ENCODE measurements at places on chromosomes 6 and 20.
A peak's percentile ranks its signal among the peaks of the same experiment; 100 is the strongest.

- no peak for DNase-seq
Measured at GRCh38 chr20:13336308-13337089, 115.4 kb downstream of the ISM1 start.

DNA sequence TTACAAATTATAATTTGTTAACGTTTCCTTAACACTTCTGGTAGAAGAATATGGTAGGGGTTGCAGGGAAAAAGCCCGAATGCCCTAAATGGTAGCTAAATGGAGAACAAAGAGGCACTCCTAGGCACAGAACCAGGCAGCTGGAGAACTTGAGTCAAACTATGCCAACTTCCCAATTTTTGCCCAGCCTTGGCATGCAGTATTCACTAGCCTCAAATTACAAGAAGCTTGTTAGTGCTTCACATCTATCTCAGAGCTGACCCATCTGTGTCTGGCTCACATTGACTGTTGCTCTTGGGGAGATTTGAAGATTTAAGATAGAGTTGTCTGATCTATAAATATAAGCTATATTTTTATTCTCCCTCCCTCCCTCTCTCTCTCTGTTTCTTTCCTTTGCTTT, 19.4 kb upstream of the LRFN2 start:
- no peak for DNase-seq

GRCh38 chr6:166952567-166953486, 3.5 kb downstream of the RNASET2 start:
- DNase-seq: peak; percentile 51

GRCh38 chr6:72595812-72596211, 26.1 kb upstream of the KCNQ5 start:
- no peak for DNase-seq

GRCh38 chr20:63566395-63567135, 7.5 kb downstream of the HELZ2 start:
- DNase-seq: no peak

GRCh38 chr6:33695451-33695887, 16.0 kb downstream of the UQCC2 start:
- DNase-seq: no peak

- DNase-seq: no peak
Measured at GRCh38 chr20:12068121-12068520, 150.4 kb downstream of the BTBD3 start.

GRCh38 chr20:24590178-24590982, 121.0 kb downstream of the SYNDIG1 start:
- no peak for DNase-seq

DNA sequence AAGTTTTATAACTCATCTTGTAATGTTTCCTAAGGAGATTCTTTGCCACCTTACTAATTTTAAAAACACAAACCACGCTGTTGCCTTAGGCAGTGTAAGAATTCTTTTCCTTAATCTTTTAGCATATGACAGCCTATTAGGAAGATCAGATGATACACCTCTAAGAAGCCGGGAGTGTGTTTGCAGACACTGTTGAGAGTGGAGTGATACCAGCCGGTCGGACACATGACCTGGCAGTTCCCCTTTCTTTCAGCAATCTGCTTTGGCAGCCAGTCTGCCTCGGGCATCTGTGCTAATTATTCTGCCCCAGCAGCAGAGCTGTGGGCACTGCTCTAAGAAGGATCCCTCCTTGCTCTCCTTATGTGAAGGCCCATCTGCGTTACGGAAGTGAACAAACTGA, 50.9 kb downstream of the PLCB4 start:
- DNase-seq: no peak

- DNase-seq: no peak
Measured at GRCh38 chr6:106844930-106845329, 129.6 kb downstream of the CD24 start.

GRCh38 chr20:63258781-63259180, 4.5 kb upstream of the NKAIN4 start:
- DNase-seq: no peak

DNA sequence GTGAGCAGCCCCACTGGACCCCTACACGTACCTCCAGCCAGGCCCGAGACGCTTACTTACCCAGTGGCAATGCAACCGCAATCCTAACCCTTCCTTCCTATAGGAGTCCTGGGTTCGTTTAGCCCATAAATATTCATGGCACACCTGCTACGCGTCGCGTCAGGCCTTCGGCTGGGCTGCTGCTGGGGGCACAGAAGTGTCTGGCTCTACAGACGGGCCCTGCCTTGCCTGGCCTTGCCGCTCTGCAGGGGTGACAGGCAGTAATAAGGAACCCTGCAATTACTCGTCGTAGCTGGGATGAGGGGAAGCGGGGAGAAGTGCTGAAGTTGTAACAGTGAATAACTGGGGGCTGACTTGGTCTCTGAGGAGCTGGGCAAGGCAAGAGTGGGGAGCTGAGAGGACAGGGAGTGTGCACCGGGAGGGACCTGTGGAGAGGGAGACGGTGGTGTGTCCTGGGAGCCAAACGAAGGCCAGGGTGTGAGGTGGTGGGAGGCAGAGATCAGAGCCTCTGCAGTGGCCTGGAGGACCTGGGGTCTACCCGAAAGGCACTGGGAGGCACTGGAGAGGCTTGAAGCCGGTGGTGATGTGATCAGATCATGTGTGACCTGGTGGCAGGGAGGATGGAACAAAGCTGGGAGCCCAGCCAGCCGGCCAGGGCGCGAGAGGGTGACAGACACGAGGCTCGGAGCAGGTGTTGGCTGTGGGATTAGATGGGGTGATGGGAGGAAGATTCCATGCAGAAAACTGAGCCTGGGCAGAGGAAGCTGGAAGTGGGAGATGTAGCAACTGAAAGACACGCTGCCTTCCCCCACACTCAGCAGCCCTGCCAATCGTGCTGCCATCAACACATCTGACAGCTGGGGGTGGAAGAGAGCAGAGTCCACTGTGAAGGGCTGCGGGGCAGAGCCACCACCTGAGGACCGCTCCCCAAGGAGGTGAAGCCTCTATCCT, 36.4 kb downstream of the PSMG4 start:
- no peak for DNase-seq

DNA sequence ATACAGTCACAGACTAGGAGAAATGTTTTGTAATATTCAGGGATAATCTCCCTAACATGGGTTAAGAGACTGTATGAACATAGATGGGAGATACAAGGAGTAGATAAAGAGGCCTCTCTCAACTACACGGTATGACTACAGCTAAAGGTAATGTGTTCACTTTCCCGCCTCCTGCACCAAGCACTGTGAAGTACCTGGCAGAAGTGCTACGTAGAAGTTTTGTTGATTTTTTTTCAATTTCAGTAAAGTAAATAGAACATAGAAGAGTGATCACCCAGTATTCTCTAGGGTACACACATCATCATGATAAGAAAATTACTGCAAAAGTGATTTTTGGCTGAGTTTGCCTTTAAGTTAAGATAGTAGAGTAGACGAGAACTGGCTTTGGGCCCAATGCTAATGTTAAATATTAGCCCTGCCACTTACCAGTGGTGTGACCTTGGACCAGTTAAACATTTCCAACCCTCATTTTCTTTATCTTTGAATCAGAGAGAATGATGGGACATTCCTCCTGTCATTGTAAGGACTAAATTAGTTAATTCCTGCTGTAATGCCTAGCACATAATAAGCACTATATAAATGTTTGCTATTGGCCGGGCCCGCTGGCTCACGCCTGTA, 183.6 kb downstream of the COL9A1 start:
- no peak for DNase-seq

DNA sequence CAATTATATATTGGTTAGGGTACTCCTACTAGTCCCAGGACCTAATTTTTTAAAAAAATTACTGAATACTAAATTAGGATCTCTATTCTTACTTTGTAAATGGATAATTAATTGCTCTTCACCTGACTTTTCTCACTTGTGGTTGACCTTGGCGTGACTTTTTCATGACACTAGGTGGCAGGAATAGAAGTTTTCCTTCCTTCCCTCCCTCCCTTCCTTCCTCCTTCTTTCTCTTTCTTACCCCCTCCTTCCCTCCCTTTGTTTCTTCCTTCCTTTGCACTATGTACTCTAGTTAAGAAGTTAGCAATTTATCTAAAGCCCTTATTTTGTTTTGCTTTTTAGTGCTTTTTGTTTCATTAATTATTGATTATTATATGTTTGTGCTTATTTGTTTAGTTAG, 20.4 kb upstream of the HBS1L start:
- DNase-seq: no peak

DNA sequence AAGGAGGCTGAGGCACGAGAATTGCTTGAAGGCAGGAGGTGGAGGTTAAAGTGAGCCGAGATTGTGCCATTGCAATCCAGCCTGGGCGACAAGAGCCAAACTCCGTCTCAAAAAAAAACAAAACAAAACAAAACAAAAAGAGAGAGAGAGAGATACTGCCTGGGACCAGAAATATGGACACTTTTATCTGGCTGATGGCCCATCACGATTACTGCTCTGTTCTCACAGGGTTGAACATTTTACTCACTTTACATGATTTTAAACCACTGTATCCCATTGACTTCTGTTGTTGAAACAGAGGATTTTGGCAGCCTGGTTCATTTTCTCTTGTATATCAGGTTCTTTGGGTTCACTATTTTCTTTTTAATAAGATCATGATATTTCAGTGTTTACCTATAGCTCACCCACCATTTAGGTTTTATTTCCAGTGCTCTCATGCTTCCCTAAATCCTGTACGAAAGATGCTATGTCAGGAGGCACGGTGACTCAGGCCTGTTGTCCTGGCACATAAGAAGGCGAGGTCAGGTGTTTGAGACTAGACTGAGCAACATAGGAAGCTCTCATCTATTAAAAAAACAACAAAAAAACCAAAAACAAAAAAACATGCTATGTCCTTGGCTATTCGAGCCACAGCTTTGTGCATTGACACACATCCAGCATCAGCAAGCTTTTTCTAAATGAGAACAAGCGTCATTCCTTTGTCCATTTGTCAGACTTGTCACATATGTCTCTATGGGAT, 34.5 kb upstream of the RREB1 start:
- no peak for DNase-seq

DNA sequence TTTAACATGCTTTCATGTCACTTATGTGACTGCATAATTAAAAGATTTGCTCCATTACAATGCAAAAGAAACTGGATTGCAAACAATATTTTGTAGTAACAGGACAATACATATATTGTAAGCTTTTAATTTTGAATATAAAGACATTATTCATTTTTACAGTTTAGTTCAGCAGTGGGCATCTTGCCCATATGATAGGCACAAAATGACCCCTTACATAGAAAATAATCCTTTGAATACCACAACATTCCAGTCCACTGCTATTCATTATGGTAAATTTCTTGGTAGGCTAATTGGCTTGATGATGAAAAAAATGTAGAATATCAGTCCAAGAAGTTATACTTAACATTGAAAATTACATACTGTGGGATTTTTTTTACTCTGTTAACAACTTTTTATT, 74.1 kb upstream of the LAMA2 start:
- no peak for DNase-seq

DNA sequence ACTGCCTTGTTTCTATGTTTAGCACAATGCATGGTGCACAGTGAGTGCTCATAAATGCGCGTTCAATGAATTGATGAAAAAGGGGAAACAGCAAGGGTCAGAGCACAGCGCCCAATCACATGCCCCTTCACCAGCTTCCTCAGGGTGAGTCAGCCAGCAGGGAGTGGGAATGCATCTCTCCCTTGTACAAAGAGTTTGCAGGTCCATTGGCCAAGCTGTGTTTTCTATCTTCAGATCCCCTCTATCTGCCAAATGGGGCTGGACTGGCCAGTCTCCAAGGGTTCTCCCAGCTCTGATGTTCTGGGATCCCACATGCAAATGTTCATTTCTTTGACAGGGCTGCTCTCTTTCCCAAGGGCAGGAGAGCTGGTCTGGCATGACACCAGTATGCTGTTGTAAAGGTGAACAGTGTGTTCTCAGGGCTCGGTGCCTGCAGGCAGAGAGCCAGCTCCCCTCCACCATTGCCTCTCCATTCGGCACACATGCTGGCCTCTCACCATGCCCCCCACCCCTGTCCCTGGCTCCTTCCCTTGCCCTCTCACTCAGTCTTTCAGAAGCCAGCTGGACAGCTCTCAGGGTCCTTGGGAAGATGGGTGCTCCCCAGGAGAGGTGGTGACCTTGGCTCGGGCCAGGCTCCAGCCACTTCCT, 25.0 kb downstream of the ANGPT4 start:
- DNase-seq: no peak

DNA sequence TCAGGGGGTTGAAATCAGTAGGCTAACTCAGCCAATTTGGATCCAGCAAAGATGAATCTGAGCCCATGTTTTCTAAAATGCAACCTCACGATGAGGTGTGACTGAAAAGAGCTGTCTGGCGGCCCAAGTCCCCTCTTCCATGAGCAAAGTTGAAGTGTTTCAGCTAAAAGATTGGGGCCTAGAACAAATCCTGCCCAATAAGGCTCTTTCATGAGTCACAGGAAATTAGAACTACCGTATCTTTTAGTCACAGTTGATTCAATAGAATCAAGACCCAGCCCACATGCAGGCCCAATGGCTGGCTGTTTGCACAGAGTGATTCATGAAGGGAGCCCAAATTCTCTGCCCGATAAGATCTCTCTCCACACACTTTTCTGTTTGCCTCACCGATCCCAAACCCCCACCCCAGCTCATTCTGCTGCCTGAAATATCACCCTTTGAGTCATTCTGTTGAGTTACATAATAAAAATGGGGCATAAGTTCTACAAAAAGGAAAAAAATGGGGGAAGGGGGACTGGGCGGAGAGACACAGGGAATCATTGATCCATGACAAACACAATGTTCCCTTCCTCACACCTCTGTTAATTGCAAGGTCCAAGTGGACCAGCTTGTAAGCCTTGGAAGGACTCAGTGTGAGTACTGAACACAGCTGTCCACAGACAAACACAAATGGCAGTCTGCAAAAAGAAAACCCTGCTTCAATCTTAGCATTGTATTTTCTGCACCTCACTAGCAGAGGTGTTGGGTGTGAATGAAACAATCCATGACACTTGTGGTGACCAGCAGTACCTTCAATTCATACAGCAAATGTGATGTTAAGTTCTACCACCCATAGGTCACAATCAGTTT, 13.8 kb downstream of the FOXQ1 start:
- DNase-seq: no peak

- no peak for DNase-seq
Measured at GRCh38 chr6:17032988-17033634, 68.7 kb upstream of the STMND1 start.

DNA sequence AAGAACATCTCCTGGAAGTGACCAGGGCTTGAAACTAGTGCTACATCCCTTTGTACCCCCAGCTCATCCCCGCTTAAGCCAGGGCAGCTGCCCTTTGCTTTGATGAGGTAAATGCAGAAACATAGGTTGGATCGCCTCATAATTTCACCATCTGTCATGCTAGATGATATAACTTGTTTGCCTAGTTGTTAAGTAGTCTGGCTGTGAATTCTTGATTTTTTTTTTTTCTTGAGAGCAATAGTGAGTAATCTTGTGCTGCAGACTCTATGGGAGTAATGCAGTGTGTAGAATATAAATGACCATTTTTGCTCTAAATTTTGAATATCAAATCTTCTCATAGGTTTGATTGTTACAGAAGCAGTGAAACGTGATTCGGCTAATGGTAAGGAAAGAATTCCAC, 4.1 kb downstream of the TRDN start:
- no peak for DNase-seq

GRCh38 chr6:7518877-7519276, 22.6 kb upstream of the DSP start:
- DNase-seq: no peak
